Inflammatory macrophage treated with lipopolysaccharide for 4 hours (primary cell): ENCODE measurements at places on chromosomes 2 and 18.

DNA sequence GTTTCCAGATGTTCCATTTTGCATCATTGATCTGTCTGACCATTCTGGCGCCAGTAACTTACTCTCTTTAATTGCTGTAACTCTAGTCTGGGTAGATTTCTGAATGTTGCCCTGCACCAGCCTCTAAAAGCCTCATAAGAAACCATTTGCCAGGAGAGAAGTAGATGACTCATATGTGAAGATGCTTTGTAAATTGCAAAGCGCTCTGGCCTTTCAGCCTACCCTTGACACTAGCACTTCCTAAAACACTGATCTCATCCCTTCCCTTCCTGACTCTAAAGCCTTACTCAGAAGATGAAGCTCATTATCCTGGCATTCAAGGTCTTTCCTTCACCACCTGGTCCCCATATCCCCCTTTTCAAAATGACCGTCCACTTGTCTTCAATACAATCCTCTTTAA lies 193.2 kb upstream of the MEX3C start:
- DNase-seq: no peak

- no peak for DNase-seq
These were observed 584.3 kb downstream of the ADCYAP1 start for GRCh38 chr18:1488957-1489356.

GRCh38 chr18:59420244-59420643 lies 61.2 kb upstream of the LMAN1 start:
- DNase-seq: no peak

DNA sequence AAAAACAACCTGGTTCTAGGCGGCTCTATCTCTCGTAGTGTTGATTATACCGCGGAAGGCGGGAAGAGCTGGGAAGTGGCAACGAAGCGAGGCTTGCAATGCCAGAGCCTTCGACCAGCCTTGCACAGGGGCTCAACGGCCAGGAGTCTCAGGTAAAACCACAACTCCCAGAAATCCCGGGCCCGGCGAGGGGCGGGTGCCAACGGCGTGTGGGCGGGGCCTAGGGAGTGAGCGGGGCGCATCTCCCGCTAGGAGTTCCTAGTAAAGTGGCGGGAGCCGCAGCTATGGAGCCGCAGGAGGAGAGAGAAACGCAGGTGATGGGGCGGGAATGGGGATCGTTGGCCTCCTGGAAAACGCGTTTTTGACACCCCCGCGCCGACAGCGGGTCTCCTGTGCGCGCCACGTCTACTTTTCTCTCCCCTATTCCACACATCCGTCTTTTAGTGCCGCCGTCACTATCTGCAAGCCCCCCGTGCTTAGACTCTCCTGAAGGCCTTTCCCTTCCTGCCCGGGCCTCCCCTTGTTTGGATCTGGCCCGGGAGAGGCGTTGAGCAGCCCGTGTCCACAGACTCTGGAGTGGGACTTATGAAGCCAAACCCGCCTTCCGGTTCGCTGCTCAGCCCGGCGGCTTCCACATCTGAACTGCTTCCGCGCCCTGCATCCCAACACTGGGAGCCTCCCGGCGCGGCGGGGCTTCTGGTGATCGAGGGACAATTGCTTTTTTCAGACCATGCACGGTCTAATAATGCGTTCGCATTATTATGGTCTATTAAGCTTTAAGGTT lies at the start of gene HAUS1:
HAUS1 (plus strand) TSS at position 258 of the 784 bp plus-strand sequence; CDS start at position 285, 27 bp downstream.
- DNase-seq: peak; percentile 79

DNA sequence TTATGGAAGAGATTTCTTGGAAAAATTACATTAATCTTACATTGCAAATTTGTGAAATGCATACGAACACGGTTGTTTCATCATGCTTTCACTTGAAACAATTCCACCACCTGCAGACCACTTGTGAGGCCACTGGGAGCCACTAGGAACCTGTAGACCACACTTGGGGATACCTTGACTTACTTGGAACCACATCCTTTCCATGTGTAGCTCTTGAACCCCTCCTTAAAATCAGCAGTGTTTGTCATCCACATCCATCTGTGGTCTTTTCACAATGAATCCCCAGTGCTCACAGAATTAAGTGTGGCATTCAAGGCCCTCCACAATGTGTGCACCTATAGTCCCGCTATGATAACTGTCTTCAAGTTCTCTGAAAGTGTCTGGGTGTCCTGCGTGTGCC lies 350.9 kb downstream of the MYCN start:
- DNase-seq: no peak

DNA sequence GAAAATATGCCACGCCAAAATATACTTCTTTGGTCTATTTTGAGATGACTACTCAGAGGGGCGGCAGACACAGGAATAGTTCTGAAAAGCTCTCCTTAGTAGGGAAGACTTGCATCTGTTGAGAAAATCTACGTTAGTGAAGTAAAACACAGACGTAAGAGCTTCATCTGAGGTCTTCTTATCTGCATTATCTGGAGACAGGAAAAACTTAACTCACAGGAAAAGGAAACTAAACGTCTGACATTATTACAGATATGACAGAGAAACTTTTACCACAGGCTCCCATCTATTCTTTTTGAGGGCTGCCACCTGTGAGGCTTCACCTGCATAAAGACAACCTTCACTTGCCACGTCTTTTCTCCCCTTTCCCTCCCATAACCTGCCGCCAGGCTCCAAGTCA lies 1295.7 kb downstream of the LRP1B start:
- no peak for DNase-seq

DNA sequence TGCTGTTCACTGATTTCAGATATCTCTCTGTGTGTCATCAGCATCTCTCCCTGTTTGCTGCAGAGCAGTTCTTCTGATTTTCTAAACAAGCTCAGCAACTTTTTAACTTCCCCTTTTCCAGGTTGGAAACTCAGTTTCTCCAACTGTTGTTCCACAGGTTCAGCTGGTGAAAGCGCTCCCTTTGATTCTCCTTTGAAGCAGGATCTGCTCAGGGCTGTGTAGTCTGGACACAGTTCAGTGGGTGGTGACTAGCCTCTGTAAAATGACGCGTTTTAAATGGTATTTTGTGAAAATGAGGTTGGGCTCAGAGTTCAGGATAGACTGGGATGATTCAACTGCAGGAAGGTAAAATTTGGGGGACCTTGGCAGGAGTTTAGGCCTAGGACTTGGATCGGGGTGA lies 106.3 kb downstream of the TRIM43 start:
- no peak for DNase-seq

DNA sequence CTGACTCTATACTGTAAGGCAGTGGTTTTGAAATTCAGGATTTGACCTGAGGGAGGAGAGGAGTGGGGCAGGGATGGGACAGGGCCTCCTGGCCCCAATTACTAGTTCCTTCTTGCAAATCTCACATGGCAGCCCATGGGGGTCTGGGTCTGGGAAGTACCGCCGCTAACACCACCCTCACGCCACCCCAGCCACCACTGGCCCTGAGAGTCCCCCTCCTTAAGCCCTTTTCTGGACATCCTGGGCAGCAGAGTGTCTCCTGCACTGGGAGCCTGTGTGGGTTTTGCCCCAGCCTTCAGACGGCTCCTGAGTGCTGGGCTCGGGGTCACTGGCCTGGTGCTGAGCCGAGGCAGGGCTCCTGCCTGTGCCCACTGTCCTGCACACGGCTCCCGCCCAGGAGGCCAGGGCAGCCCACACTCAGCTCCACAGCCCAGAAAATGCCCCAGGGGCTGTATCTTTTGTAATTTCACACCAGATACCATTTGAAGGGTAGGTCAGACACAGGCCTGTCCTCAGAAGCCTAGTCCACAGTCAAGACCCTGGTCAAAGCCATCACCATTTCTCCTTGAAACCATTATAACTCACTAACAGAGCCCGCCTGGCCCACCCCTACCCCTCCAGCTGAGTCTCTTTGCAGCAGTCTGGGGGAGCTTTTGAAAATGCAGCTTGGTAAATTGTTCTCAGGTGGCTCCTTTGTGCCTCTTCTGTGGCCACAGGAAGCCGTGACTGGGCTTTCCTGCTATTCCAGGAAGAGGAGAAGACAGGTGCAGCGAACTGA lies 55.1 kb downstream of the CYP27C1 start:
- DNase-seq: no peak

- DNase-seq: no peak
These were observed 581 bp downstream of the CAPN14 start for GRCh38 chr2:31216734-31217133.

DNA sequence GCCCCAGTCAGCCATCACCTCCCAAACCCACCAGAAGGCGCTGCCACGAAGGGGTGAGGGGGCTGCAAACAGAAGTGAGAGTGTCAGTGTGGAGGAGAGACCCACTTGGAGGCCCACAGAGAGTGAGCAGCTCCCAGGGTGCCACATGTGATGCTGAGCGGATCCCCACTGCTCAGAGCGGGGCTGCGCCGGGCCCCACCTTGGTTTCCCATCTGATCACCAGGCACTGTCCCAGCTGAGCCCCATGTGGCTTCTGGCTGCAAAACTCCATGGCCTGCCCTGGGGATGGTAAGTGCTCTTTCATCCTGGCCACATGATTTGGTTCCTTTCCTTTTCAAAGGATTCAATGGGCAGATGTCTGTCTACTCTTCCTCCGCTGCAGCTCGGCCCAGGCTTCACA lies 23.8 kb downstream of the SNORC start:
- no peak for DNase-seq

DNA sequence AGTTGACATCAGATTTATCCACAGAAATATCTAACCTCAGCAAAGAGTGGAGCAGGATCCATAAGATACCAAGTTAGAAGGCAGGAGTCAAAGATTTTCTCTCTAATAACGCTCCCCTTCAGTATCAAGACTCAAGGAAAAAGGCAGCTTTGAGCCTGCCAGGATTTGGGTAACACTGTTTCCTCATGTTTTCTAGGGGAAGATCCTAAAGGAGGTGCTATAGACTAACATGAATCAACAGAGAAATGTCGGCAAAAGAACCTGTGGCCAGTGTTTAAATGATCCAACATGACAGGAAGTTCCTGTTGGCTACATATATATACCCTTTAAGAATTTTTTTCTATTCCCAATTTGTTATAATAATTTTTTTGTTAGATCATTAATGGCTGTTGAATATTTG lies 402.3 kb downstream of the TGIF1 start:
- DNase-seq: no peak

DNA sequence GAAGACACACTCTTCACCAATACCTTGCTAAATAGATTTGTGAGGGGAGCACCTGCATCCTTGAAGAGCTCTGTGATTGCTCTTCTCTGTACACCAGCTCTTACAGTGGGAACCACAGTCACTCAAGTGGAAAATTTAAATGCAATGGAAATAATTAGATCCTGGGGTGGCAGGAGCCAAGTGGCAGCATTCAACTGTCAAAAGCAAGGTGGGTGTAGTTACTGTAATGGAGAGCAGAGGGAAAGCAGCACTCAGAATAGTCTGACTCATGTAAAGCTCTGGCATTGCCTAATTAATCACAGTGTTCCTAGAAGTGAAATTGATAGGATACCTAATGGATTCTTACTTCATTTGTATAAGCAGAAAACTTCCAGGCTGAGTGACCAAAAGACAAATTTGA lies 245.8 kb downstream of the KCNE4 start:
- DNase-seq: no peak
